Progenitor cell of endocrine pancreas (in vitro differentiated cells): ENCODE measurements at places on chromosomes 5 and 9. TPM values are rescaled to one million over a fixed set of nuclear protein-coding genes. Genes with fewer than 3 reads are reported as not detected.

DNA sequence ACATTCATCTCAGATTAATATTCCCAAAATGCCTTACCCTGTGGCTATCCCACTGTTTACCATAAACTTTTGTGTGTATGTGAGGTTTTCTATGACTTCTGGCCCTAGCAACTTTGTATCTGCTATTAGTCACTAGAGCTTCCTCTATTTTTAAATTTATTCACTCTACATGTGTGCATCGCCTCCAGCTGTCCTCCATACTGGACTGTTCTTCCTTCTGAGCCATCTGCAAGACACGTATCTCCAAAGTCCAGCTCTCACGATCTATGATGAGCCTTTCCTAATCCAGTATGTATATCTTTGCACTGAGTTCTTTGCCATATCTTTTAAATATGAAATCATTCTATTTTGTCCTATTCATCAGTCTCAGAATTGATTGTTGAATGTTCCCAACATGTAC lies 1.7 kb upstream of the GNG10 start:
- DNase-seq, result no peak
- H3K27me3 ChIP-seq, result peaks cover 17% of the 10 kb centered on the region
- H3K4me3 ChIP-seq, result no peak overlapping the region
- no peak overlapping the region for H3K27ac ChIP-seq
- H3K36me3 ChIP-seq, result peaks cover 7% of the 10 kb centered on the region

DMGDH gene
- total RNA-seq, result 0.75 and 0.84 TPM in 2 replicates

RASGRF2 gene
- 0.62 and 0.69 TPM in 2 replicates for total RNA-seq

- DNase-seq, result no peak
- no peaks in the 10 kb centered on the region for H3K27me3 ChIP-seq
- no peak overlapping the region for H3K27ac ChIP-seq
- H3K4me1 ChIP-seq, result peaks cover 2% of the 10 kb centered on the region
- H3K36me3 ChIP-seq, result peaks cover 15% of the 10 kb centered on the region
- H3K4me3 ChIP-seq, result no peak overlapping the region
Measured at GRCh38 chr5:55320571-55320970, 12.8 kb downstream of the MTREX start.

FCN1 gene
- not detected in 2 replicates for total RNA-seq

- no peaks in the 10 kb centered on the region for H3K4me1 ChIP-seq
- H3K27me3 ChIP-seq, result no peaks in the 10 kb centered on the region
- DNase-seq, result no peak
- no peak overlapping the region for H3K27ac ChIP-seq
- H3K4me3 ChIP-seq, result no peak overlapping the region
Measured at GRCh38 chr5:67483453-67484030, 286.9 kb upstream of the CD180 start.

DNA sequence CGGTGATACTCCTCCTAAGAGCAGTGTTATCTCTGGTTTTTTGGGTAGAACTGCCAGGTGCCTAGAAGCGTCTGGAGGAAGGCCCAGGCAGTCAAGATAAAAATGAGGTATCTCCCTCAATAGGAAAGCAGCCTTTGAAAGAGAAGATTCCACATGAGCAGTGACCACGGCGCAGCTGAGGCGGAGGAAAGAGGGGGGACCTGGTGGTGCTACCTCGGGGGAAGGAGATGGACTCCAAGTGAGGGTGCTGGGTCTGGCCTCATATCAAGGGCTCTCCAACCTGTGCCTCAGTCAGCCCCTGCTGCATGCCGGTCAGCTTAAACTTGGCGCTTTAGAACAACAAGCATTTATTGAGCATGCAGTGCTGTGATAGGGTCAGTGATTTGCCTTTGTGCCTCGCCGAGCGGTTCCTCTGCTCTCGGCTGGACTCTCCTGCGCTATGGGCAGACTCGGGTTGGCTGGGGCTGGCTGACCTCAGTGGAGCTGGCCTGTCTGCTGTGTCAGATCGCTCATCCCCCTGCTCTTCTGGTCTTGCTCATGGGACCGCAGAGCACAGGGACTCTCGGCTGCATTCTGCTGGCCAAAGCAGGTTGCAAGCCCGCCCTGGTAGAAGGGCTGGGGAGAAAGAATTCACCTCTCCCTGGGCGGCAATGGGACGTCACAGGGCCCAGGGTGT lies 121.1 kb upstream of the IRX4 start:
- peaks cover 2% of the 10 kb centered on the region for H3K4me1 ChIP-seq
- H3K4me3 ChIP-seq, result no peak overlapping the region
- no peaks in the 10 kb centered on the region for H3K36me3 ChIP-seq
- peaks cover 72% of the 10 kb centered on the region for H3K27me3 ChIP-seq

- peak overlapping the region; percentile 88 for H3K27ac ChIP-seq
- DNase-seq, result no peak
- peaks cover 5% of the 10 kb centered on the region for H3K36me3 ChIP-seq
Measured at GRCh38 chr9:3471883-3472282, 53.9 kb downstream of the RFX3 start.

- H3K27ac ChIP-seq, result no peak overlapping the region
- H3K27me3 ChIP-seq, result peaks cover 9% of the 10 kb centered on the region
- peaks cover 6% of the 10 kb centered on the region for H3K4me1 ChIP-seq
Measured at GRCh38 chr5:132528866-132529634, 14.3 kb downstream of the IL5 start.

ALDH7A1 gene
- 233 and 246 TPM in 2 replicates for total RNA-seq

ITGA2 gene
- 5.1 and 6.6 TPM in 2 replicates for total RNA-seq

GRCh38 chr9:123120131-123120530 lies 86.7 kb downstream of the GPR21 start:
- peaks cover 17% of the 10 kb centered on the region for H3K4me1 ChIP-seq
- no peak for DNase-seq
- H3K27me3 ChIP-seq, result no peaks in the 10 kb centered on the region
- no peak overlapping the region for H3K27ac ChIP-seq
- peaks cover 11% of the 10 kb centered on the region for H3K36me3 ChIP-seq

- H3K27me3 ChIP-seq, result no peaks in the 10 kb centered on the region
- peaks cover 1% of the 10 kb centered on the region for H3K4me1 ChIP-seq
- no peak overlapping the region for H3K4me3 ChIP-seq
- no peaks in the 10 kb centered on the region for H3K36me3 ChIP-seq
- DNase-seq, result no peak
Measured at GRCh38 chr5:38680094-38680825, 123.8 kb upstream of the LIFR start.

DNA sequence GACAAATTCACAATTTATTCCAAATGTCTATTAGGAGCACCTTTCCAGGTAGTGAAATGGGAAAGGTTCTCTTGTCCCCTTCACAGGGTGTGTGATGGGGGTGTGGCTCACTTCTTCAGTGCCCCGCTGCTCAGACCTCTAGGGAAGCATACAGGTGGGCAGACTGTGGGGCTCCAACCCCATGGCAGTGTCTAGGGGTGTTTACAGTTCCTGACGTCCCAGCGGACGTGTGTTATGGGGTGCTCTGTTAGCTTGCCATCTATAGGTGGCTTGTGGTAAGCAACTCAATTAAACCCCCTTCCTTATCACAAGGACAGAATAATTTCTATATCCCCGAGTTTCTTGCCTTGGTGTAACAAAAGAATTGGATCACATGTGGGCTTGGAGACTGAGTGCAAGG lies 67.4 kb upstream of the SPINK5 start:
- H3K4me1 ChIP-seq, result no peaks in the 10 kb centered on the region
- peaks cover 19% of the 10 kb centered on the region for H3K36me3 ChIP-seq
- H3K4me3 ChIP-seq, result no peak overlapping the region
- DNase-seq, result no peak
- no peaks in the 10 kb centered on the region for H3K27me3 ChIP-seq

CA9 gene
- 0.31 and 0.49 TPM in 2 replicates for total RNA-seq

DNA sequence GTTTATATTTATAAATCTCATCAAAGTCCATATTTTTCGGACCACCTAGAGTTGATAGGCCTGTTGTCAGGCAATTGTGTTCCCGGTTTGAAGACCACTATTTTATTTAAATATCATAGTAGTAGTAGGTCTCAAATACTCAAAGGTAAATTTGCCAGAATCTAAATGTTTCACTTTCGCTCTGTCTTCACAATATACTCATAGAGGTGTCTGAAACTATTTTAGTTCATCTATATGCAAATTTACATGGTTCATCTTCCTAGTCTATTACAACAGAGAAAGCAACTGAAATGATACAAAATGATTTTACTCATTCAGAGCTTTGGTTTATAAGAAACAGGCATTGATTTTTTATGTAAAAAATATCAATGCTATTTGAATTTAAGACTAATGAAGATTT lies 1897.5 kb downstream of the EFNA5 start:
- no peak for DNase-seq
- no peaks in the 10 kb centered on the region for H3K36me3 ChIP-seq
- peaks cover 4% of the 10 kb centered on the region for H3K4me1 ChIP-seq
- no peaks in the 10 kb centered on the region for H3K27me3 ChIP-seq
- no peak overlapping the region for H3K27ac ChIP-seq

- no peak overlapping the region for H3K27ac ChIP-seq
- H3K27me3 ChIP-seq, result no peaks in the 10 kb centered on the region
- H3K4me1 ChIP-seq, result peaks cover 9% of the 10 kb centered on the region
- no peak for DNase-seq
Measured at GRCh38 chr5:97167435-97167834, 15.6 kb downstream of the RIOK2 start.

SHOC1 gene
- total RNA-seq, result not detected in 2 replicates

C5orf52 gene
- not detected in 2 replicates for total RNA-seq

ZFP37 gene
- total RNA-seq, result 7.9 and 8.7 TPM in 2 replicates

DNA sequence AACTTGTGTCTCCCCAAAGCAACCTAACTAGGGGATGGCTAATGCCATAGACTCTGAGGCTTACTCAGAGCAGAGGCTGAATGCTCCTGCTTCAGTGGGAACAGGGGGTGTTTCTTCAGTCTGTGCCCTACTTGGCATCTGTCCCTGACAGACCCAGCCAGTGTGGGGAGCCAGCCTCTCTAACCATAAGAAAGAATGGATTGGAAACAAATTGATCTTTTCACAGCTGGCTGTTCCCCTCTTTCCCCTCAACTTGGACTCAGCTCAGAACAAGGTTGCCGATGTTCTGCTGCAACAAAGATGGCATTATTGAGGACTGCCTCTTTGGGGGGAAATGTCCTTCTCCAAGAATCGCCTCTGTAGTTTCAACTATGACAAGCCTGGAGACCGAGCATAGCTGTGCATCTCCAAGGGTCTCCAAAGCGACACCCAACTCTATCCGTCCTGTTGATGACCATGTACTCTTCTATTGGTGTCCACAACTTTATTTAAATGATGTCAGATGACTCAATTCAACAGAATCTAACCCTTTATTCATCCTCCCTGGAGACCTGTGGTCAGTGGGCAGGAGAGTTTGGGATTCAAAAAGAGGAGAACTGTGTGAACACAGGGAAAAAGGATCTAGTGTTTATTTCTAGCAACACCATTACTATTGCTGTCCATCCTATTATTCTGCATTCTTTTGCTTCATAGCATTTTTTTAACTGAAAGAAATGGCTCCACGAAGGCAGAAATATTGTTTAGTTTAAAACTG lies 24.7 kb upstream of the TNC start:
- H3K36me3 ChIP-seq, result no peaks in the 10 kb centered on the region
- no peak overlapping the region for H3K4me3 ChIP-seq
- H3K27ac ChIP-seq, result no peak overlapping the region
- H3K4me1 ChIP-seq, result no peaks in the 10 kb centered on the region
- H3K27me3 ChIP-seq, result peaks cover 5% of the 10 kb centered on the region
- no peak for DNase-seq

DNA sequence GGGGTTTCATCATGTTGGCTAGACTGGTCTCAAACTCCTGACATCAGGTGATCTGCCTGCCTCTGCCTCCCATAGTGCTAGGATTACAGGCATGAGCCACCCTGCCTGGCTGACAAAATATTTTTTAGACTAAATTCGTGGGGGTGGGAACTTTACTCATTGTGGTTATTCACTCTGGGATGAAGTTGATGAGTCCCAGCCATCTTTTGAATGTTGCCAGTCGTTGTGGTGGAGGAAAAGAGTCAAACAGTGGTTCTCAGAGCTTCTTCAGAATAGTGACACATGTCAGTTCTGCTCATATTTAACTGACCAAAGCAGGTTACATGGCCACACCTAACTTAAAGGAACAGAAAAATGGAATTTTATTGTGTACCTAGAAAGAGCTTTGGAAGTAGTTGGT lies 6.9 kb downstream of the SREK1 start:
- H3K27ac ChIP-seq, result peak overlapping the region; percentile 9
- H3K27me3 ChIP-seq, result no peaks in the 10 kb centered on the region
- no peak overlapping the region for H3K4me3 ChIP-seq

DNA sequence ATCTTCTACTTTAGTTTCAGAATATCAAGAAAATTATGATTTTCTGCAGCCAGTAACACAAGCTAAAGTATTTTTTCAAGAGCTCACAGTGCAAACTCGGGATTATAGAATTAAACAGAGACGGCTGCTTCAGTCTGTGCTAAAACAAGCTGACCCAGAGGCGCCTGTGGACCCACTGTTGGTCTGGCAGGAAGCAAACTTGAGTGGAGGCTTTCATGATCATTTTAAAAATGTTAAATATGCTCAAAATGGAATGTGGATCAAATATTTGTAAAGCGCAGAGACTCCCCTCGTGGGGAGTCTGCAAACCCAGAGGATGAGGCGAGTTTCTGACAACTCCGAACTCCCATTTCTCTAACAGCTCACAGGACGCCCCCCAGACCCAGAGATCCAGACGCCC lies 13.0 kb downstream of the ROR2 start:
- no peak for DNase-seq
- H3K27me3 ChIP-seq, result peaks cover 10% of the 10 kb centered on the region

- H3K36me3 ChIP-seq, result no peaks in the 10 kb centered on the region
- peaks cover 4% of the 10 kb centered on the region for H3K27me3 ChIP-seq
- peaks cover 4% of the 10 kb centered on the region for H3K4me1 ChIP-seq
Measured at GRCh38 chr9:70868661-70869652, 252.5 kb downstream of the TRPM3 start.

- H3K4me3 ChIP-seq, result peak overlapping the region; percentile 87
- H3K4me1 ChIP-seq, result peaks cover 34% of the 10 kb centered on the region
Measured at GRCh38 chr5:112417931-112418658, 982 bp downstream of the EPB41L4A start.

SPATA31D4 gene
- total RNA-seq, result not detected in 2 replicates

MLANA gene
- not detected in 2 replicates for total RNA-seq

GRCh38 chr5:150001660-150002486 lies 1.3 kb downstream of the HMGXB3 start:
- H3K4me1 ChIP-seq, result peaks cover 21% of the 10 kb centered on the region
- no peak for DNase-seq
- H3K4me3 ChIP-seq, result peak overlapping the region; percentile 86
- H3K27ac ChIP-seq, result peak overlapping the region; percentile 92
- H3K36me3 ChIP-seq, result peaks cover 3% of the 10 kb centered on the region
- H3K27me3 ChIP-seq, result no peaks in the 10 kb centered on the region

SPINK6 gene
- total RNA-seq, result not detected in 2 replicates

- H3K4me3 ChIP-seq, result no peak overlapping the region
- H3K4me1 ChIP-seq, result no peaks in the 10 kb centered on the region
- peaks cover 48% of the 10 kb centered on the region for H3K36me3 ChIP-seq
- no peaks in the 10 kb centered on the region for H3K27me3 ChIP-seq
- no peak overlapping the region for H3K27ac ChIP-seq
- no peak for DNase-seq
Measured at GRCh38 chr5:179840766-179841165, 17.9 kb downstream of the MRNIP start.

DNA sequence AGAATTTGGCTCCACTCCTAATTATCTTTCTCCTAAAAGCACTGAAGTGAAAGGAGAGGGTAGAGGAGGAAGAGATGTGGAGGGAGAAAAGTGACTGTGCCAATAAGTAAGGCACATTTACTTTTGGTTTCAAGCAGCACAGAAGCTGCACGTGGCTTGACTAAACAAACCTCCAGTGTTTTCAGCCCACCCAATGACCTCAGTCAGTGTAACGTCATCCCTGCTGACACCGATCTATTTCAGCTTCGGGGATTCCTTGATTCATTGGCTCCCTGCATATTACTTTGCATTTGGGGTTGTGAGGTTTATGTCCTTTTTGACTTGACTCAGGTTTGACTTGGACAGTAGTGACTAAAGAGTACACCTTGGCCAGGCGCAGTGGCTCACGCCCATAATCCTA lies 35.6 kb upstream of the NIM1K start:
- H3K36me3 ChIP-seq, result peaks cover 16% of the 10 kb centered on the region
- H3K27ac ChIP-seq, result no peak overlapping the region
- DNase-seq, result no peak
- no peaks in the 10 kb centered on the region for H3K4me1 ChIP-seq
- no peak overlapping the region for H3K4me3 ChIP-seq

CATSPER3 gene
- total RNA-seq, result 1.3 and 1.4 TPM in 2 replicates
